T-cell (primary cell): ENCODE measurements at places on chromosomes 2 and 18.

- no peak for DNase-seq
Measured at GRCh38 chr2:70918016-70918415, 17.7 kb upstream of the ATP6V1B1 start.

DNA sequence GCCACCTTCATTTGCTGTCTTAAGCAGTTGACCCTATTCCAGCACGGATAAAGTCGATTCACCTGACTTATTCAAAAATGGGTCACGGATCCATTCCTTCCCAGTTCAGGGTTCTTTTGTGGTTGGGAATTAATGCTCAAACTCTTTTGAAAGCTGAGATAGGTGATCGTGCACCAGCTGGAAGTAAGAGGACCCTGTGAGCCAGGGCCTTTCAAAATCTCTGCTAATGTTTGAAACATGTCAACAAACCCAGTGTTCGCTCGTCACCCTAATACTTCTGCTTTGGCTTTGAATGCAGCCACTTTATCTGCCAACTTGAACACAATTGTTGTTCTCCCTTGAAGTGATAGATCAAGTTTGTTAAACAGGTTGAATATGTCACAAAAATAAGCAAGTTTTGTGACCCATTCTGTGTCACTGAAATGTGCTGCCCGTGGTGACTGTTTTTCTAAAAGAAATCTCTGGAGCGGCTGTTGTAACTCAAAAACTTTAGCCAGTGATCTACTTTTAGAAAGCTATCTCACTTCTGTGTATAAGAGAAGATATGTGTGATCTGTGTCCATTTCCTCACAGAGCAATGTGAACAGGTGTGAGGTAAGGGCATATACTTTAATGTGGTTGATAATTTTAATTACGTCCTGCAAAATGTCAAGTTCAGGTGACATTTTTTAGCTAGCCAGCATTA, 16.9 kb downstream of the HAT1 start:
- DNase-seq, result no peak

GRCh38 chr2:72892506-72893173, 5.4 kb downstream of the SPR start:
- DNase-seq, result peak; percentile 37

DNA sequence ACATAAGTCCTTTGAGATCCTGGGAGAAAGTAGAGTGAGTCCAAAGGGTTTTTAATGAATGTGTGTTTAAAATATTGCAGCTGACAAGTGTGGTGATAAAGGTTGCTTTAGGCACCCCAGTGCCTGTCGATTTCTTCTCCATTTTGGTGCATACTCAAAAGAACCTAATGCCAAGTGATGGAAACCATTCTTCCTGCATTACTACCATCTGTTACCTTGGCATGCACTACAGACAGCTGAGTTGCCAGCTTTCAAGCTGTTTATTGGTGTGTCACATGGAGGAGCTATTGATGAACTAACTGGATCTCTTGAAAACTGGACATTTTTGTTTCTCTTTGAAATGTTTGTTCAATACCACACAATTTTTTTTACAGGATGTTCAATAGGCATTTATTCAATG, 350.0 kb downstream of the AKAIN1 start:
- DNase-seq, result no peak

GRCh38 chr18:43934781-43935471, 657.6 kb upstream of the SYT4 start:
- no peak for DNase-seq

- DNase-seq, result no peak
Measured at GRCh38 chr2:233718552-233718951, at the start of gene UGT1A4. Gene UGT1A4, plus strand, starts transcription at chr2:233718736. Its CDS starts 85 bp downstream, at chr2:233718821.

GRCh38 chr2:29075894-29076705, 1.8 kb upstream of the PCARE start:
- DNase-seq, result no peak

DNA sequence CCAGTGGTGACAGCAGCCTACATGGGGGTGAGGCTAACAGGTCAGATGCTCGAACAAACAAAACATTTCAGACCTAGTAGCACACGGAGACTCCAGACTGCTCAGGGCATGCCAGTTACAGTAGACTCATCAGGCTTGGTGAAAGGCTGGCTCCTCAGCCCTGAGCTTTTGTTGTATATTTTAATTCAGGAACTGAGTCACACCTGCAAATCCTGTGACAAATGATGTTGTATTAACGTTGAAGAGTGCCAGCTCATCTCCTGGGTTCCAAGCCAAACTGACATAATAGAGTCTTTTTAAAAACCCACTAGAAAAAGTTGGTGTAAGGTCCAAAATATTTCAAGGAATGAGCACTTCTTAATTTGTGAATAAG, 65.3 kb downstream of the C1D start:
- no peak for DNase-seq

- no peak for DNase-seq
Measured at GRCh38 chr2:3611589-3611988, 16.7 kb downstream of the COLEC11 start.

DNA sequence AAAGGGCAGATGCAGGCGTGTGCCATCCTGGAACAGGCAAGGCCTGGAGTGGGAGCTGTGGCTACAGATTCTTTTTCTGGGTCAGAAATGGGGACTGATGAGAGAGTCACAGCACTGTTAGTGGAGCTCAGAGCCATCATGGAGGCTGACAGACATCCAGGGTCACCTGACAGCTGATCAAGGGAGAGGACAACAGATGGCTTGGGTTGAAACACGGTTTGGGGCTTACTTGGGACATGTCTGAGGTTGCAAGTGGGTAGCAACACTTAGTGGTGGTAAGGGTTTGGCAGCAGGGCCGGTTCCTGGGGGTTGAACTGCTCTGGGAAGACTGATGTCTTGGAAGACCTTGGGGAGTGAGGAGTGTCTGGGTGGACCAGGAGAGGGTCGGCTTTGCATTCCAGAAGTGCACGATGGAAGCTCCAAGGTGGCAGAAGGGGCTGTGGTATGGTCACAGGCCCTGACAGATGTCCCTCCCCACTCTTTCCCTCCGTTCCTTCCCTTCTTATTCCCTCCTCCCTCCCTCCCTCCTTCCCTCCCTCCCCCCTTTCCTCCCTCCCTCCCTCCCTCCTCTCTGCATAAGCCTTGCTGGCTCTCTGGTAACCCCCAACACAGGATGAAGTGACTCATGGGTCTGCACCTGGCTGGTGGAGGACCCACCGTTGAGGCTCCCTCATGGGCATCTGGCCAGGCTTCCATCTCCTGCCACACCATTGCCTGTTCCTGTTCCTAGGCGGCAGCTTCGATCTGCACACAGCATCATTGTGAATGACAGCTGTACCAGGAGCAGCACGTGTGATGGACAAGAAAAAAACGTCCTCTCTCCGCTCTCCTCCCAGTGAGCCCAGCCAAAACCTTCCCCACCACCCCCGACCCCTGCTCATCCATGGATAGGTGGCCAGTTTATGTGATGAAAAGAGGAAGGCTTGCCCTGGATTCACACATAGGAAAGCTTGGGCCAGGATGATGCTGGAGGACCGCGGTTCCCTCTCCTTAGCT, 63.8 kb upstream of the RPL31 start:
- DNase-seq, result no peak
